HFF-Myc (cell line): ENCODE measurements at places on chromosomes 5 and 9.

DNA sequence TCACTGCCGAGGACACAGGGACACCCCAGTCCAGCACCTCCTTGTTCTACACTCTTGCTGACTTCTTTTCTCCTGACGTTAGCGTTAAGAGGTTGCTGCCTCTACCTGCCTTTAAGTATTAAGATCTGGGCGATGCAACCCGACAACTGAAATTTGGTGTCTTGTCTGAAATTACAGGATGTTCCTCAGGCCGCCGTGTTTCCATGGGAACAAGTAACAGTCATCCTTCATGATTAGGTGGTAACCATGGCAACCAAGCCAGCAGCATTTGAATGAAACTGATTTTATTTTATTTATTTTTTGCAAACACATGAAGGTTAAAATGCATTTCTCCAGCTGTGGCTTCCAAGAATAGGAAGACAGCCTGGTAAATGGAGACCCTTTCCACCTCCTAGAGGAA, 20.8 kb downstream of the DAB2IP start:
- no peak for DNase-seq

DNA sequence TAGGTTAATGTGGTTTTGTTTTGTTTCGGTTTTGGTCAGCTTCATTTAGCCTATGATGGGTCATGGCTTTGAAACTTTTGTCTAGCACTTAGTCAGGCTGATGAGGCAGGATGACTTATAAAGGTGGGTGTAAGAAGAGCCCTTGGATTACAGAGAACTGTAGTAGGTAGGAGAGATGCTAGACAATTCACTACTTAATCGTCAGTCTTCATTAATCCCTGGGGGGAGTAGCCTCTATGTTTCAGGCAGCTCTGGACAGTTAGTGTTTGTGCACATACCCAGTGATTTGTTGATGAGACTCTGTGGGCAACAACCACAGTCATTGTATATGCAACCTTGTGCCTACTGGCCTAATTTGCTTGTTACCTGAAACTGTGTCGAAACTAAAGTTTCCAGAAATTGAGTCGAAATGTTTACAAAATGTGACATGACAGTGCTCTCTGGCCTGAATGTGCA, 113.3 kb downstream of the MTREX start:
- DNase-seq, result no peak

- no peak for DNase-seq
Measured at GRCh38 chr9:5920860-5921328, 30.2 kb downstream of the MLANA start.

DNA sequence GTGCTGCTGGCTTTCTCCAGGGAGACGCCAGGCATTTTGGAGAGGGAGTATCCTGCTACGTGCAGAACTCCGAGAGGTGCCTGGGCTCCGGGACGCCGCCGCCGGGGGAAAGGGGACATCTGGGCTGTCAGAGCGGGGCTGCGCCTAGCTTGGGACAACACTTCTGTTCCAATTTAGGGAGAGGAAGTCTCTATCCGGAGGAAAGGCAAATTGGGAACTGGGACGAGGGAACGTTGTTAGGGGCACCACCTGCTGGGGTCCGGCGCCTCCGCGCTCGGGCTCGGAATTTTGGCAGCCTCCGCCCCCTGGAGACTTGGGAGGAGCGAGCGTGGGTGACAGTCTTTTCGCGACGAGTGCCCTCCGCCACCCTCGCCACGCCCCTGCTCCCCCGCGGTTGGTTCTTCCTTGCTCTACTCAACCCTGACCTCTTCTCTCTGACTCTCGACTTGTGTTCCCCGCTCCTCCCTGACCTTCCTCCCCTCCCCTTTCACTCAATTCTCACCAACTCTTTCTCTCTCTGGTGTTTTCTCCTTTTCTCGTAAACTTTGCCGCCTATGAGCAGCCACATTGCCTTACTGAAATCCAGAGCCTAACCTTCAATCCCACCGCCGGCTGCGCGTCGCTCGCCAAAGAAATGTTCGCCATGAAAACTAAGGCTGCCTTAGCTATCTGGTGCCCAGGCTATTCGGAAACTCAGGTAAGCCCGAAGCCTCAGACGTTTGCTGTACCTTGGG, 1.6 kb downstream of the TSLP start:
- no peak for DNase-seq

DNA sequence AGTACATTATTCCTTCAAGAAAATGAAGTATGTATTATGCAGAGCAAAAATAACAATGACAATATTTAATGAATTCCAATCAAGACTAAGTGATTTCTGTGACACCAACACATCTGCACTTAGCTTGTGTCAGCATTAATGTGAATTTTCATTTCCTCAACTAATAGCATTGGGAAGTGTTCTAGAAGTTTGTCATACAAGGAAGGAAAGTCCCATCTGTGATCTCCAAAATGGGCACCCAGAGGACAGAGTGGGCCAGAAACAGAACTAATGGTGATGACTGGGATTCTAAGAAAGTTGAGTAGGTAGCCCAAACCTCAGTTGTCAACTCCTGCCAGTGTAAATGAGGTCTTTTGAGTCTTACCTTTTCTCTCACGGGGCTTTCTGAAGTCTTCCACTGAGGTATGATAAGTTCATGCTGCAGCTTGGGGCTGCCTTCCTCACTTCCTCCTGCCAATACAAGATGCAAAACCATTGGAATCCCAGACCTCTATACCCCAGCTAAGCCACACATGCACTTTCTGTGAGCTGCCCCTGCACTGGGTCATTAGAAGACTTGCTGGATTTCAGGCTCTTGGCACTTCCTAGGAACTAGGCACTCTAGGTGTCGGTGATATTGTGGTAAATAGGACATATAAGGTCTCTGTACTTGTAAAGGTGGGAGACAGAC, 4.9 kb downstream of the ADAM19 start:
- no peak for DNase-seq

GRCh38 chr5:31794009-31794408, 155.1 kb downstream of the PDZD2 start:
- no peak for DNase-seq

DNA sequence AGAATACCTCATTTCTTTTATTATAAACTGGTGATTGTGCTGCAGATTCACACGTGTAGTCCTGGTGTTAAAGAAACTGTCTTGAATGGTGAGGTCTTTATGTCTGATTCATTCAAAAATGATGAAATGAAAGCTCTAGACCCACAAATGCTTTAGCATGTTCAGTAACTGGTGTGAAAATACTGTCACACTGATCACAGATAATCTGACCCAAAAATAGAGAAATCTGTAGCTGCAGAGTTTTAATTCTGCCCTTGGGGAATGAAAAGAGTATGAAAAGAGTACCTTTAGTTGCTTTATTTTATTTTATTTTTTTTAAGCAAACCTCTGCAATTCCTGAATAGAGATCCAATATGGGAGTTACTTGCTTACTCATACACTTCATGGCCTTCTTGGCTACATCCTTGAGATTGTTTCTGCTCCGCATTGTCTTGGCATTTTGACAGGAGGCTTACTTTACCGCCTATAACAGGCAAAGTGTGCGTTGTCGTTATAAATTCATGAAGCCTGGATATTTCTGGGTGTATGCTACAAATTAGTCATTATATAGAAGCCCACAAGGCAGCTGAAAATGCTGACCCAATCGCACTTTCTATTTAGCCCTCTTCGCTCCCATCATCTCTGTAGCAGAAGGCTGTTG, 2.7 kb downstream of the RGMB start:
- DNase-seq, result no peak

- no peak for DNase-seq
Measured at GRCh38 chr9:92746567-92747458, 17.8 kb downstream of the BICD2 start.

DNA sequence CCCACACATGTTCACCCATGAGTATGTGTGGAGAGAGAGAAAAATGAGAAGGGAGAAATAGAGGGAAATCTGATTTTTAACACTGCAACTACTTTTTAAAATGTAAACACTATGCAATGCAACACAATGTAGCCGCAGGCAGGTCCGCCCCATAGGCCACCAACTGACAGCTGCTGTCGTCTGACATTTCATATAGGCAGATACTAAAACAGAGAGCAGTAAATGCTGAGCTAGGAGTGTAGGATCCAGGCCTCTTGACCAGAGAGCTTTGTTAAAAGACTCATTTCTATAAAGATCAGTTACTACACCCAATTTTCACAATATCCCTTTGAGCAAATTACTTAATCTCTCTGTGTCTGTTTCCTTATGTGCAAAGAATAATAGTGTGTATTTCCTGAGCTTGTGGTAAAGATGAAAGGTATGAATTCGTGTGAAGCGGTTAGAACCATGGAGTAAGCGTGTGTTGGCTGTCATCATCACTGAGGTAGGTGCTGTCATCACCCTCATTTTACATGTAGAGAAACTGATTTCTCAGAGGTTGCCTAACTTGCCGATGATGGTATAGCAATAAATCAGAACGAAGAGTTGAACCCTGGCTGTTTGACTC, 55.2 kb upstream of the PDE8B start:
- no peak for DNase-seq

GRCh38 chr5:143716881-143717280, 95.1 kb upstream of the HMHB1 start:
- no peak for DNase-seq

GRCh38 chr9:126965541-126966428, 51.2 kb downstream of the RALGPS1 start:
- DNase-seq, result peak; percentile 20

- DNase-seq, result no peak
Measured at GRCh38 chr9:94817291-94818177, 91.0 kb downstream of the AOPEP start.

GRCh38 chr9:38183994-38184568, 115.1 kb upstream of the SHB start:
- DNase-seq, result peak; percentile 22

DNA sequence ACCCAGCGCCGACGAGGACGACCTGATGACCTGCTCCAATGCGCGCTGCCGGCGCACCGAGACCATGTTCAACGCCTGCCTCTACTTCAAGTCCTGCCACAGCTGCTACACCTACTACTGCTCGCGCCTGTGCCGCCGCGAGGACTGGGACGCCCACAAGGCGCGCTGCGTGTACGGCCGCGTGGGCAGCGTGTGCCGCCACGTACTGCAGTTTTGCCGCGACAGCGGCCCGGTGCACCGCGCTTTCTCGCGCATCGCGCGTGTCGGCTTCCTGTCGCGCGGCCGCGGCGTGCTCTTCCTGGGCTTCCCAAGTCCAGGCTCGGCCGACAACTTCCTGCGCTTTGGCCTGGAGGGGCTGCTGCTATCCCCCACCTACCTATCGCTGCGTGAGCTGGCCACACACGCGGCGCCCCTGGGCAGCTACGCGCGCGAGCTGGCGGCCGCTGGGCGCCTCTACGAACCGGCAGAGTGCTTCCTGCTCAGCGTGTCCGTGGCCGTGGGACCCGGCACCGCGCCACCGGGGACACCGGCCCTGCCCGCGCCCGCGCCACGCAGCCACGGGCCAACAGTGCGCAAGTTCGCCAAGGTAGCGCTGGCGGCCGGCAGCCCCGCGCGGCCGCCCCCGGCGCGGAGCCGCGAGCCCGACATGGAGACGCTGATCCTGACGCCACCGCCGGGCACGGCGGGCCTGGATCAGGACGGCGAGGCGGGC, 2.7 kb upstream of the PHPT1 start:
- DNase-seq, result no peak

DNA sequence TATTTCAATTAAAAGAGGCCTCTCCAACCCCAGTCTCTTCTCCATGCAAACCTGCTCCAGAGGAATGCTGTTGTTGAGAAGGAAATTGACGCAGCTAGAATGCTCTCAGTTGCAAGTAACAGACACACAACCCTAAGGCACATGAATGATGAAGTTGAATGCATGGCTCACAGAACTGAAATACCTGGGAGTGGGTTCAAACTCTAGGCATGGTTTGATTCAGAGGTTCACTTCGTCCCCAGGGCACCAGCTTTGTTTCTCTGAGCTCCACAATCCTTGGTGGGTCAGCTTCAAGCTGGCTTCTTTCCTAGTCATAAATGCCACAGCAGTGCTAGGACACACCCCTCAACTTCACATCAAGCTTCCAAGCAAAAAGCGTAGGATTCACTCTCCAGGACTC, 4.6 kb downstream of the ACTL7B start:
- DNase-seq, result no peak

GRCh38 chr5:107418071-107418470, 252.7 kb downstream of the EFNA5 start:
- no peak for DNase-seq

DNA sequence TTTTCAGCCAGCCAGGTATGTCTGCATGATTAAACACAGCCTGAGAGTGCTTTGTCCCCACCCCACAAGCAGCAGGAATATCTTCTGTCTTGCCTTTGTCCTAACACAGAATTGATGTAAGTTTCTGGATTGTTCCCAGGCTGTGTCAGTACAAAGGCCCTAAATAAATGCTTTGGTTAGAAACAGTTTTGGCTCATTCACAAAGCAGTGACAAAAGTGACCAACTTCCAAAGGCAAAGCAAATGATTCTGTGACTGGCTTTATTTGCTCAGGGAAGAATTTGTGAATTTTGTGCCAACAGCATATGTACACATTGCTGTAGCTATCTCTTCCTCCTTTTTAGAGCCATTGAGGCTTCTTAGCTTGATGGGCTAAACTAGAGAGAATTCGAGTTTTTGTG, 133.7 kb downstream of the PLPPR1 start:
- DNase-seq, result no peak

DNA sequence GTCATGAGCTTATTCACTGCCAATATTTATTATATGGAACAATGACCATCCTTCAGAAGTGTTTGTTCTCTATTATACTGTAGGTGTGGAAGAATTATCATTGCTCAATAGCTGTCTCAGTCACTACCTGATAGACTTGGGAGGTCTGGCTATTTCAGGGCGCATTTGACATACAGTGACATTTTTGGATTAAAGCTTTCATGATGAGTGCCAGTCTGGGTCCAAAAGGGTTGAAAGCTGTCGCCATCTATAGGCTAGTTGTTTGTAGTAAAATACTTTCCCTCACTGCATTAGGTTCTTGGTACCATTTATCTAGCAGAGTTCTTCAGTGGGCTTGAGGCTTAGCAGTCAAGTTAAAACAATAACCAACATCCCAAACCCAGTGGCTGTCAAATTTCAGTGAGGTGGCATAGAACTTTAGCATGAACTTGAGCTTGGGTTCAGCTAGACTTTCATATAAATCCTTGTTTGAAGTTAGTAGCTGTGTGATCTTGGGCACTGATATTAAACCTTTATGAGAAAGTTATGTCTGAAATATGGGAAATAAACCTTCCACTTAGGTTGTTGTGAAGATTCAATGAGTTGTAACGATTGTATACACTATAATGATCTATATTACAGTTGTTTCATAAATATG, 110.5 kb upstream of the CDKN2B start:
- DNase-seq, result no peak

DNA sequence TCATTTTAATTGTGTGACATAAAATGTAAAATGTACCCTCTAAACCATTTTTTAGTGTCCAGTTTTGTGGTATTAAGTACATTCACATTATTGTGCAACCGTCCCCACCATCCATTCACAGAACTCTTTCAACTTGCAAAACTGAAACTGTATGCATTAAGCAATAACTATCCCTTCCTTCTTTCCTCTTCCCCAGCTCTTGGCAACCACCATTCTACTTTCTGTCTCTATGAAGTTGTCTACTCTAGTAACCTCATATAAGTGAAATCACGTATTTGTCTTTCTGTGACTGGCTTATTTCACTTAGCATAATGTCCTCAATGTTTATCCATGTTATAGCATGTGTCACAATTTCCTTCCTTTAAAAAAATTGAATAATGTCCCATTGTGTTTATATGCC, 142.4 kb downstream of the C9orf152 start:
- no peak for DNase-seq

GRCh38 chr5:150659360-150660107, 1.5 kb upstream of the MYOZ3 start:
- DNase-seq, result no peak
